Activated CD4-positive, alpha-beta T cell treated with anti-CD3 and anti-CD28 coated beads, Interleukin-2, amount 50 U/mL, for 16 hours (primary cell): ENCODE measurements at places on chromosomes 12 and 14.

DNA sequence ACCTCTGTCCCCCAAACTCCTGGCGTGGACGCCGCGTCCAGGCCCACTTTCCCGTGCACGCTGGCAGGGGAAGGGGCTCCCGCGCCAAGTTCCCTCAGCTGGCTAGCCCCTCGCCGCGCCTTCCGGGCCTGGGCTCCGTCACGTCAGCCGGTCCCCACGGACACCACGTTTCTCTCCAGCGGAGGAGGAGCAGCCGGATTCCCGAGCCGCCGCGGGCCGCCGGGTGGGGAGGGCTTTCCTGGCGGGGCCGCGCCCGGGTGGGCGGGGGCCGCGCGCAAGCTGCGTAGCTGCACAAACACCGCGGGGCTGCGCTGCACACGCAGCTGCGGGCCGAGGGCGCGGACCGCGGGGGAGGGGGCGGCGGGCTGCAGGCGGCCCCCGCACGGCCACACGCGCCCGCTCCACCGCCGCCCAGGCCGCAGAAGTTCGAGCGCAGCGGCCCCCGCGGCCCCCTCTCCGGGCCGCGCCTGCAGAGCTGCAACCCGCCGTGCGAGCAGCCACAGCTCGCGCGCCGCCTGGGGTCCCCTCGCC is 45.1 kb upstream of the PNMA1 start:
- no peak for DNase-seq

DNA sequence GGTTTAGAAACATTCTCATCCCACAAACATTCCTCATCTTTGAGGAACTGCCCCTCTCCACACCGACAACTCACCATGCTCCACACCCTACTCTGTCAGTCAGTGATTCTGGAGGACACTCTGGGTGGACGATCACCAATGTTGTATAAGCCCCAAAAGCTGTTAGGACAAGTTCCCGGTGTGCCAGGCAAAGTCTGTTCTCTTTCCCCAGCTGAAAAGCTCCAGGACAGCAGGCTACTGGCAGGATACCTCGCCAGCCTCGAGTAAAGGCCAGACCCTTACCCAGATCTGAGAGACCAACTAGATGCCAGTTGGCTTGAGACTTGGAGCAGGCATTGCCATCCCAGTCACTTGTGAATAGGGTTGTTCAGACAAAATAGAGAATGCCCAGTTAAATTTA is 12.0 kb downstream of the KRT5 start:
- no peak for DNase-seq

DNA sequence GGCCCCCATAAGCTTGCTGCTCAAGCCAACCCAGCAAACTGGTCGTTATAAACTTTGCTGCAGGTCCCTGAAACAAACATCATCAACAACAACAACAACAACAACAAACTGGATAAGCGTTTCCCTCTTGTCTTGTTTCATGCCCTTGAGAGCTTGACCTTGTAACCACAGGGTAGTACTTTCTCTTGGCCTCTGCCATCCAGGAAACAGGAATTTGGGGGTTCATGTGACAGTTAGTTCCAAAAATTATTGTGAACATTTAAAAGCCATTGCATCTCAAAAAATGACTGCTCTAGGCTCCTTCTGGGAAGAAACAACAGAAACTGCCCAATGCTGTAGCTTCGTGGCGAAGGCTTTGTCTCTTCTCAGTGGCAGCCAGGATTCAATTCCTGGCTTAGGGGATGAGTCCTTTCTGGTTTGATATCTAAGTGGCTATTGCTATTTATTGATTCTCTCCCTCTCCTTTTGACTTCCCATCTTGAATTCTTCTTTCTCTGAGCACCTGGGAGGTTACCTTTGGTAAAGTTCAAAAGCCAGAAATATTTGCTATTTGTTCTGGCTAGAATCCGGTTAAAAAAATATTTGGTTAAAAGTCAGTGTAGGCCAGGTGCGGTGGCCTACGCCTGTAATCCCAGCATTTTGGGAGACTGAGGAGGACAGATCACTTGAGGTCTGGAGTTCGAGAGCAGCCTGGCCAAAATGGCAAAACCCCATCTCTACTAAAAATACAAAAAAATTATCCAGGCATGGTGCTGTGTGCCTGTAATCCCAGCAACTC is 52.0 kb upstream of the CPM start:
- DNase-seq, result no peak

- no peak for DNase-seq
Measured at GRCh38 chr12:101115326-101115725, 94.7 kb downstream of the SLC5A8 start.

GRCh38 chr12:22536971-22537544 is 7.3 kb downstream of the C2CD5 start:
- no peak for DNase-seq

GRCh38 chr12:107135177-107135576 is 41.8 kb upstream of the CRY1 start:
- DNase-seq, result no peak

- no peak for DNase-seq
Measured at GRCh38 chr14:70350078-70350477, 9.4 kb downstream of the COX16 start.

- no peak for DNase-seq
Measured at GRCh38 chr12:39920222-39920621, 185.7 kb downstream of the SLC2A13 start.

DNA sequence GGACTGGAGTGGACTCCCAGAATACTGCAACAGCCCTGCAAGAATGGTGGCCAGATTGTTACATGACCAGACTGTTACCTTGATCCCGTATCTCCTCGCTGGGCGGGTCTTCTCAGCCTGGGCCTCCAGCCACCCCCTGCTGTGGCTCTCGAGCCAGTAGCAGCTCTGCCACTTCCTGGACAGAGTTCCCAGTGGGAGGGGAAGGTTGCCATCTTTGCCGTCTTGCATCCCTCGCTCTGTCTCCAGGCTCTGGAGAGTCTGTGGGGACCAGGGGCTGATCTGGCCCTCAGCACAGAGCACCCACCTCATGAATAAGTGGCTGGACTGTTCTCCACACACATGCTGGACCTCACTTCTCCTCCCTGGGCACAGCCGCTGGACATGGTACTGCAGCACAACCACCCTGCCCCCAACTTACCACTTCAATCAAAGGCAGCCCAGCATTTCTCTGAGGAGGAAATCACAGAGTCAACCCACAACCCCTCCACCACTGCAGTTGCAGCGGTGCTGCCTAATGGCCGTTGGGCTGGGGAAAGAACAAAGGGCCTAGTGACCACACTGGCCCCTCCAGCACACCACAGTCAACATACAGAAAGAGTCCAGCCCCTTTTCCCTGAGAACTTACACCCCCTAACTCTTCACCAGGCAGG is 6.9 kb upstream of the KLRF1 start:
- no peak for DNase-seq

- no peak for DNase-seq
Measured at GRCh38 chr14:38839694-38840365, 263.2 kb downstream of the SEC23A start.

- no peak for DNase-seq
Measured at GRCh38 chr12:69024907-69025306, 91.9 kb upstream of the CPM start.

DNA sequence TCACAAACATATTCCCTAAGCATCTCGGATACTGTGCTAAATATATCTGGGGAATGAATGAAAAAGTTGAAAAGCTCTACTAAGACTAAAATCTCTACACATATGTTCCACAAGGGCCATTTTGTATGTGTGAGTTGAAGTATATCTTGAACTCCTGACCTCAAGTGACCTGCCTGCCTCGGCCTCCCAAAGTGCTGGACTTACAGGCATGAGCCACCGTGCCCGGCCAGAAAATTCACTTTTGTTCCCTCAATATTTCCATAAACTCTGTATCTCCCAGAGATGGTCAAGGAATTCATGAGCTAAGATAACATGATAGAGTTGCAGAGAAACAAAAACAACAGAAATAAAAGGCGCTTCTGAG is 1.5 kb upstream of the TUBA1C start:
- DNase-seq, result no peak

- no peak for DNase-seq
Measured at GRCh38 chr12:89962648-89963047, 254.0 kb upstream of the ATP2B1 start.

DNA sequence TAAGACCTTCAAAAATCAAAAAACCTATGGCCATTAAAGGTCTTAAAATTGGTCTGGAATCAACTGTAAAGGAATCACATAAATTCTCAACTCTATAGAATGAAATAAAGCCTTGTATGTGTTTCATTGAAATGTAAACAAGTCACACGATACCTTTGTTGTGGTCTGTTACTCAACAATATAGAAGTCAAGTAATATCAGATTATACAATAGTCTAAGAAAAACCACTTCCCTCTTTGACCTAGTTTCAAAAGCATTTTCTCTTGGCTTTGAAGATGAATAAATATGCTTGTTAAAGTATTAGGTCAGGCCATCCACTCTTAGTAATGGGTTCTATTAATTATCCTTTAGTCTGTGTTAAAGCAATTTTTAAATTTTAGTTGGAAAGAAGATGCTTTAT is 79.8 kb upstream of the DIO2 start:
- no peak for DNase-seq

DNA sequence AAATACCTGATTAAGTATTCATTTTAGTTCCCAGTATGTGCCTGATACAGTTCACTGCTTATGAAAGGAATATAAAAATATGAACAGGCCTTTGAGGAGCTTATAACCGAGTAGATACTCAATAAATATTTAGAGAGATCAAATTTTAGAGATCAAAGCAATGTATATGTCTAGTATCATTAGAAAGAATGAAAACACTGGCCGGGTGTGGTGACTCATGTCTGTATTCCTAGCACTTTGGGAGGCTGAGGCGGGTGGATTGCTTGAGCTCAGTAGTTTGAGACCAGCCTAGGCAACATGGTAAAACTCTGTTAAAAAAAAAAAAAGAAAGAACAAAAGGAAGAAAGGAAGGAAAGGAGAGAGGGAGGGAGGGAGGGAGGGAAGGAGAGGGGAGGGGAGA is 113.2 kb upstream of the EEA1 start:
- DNase-seq, result no peak

DNA sequence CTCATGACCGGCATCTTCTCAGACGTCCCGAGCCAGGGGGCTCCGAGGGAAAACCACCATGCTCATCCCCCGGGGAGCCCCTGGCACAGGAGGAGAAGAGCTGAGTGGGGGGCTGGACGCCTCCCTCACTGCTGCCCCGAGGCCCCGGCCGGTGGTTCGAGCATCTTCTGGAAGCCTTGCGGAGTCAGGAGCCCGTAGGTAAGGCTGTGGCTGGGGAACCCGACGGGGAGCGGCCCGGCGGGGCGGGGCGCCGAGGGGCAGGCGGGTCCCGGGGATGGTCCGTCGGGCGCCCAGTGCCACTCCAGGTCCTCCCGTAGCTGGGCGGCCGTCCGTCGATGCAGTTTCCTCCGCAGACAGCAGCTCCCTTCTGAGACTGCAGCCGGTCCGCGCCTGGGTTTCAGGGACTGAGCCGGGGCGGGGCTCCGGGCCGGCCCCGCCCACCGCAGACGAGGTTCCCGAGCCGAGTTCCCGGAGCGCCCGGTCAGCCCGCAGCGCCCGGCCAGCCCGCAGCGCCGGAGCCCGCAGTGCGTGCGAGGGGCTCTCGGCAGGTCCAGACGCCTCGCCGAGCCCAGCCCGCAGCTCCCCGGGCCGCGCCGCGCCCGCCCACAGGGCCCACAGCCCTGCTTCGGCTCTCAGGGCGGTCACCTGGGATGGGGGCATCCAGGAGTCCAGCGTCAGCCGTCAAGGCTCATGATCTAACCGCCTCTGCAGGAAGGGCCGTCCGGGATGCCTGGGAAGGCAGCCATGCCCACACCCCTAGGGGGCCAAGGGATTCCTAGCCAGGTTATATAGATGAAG is at the start of gene PGF:
Gene PGF (minus strand): TSS at position 369 of the 798 bp plus-strand sequence. CDS start 355 bp downstream, at position 14.
- DNase-seq, result peak; percentile 14

- no peak for DNase-seq
Measured at GRCh38 chr12:51962737-51963136, 11.2 kb downstream of the ACVR1B start.

DNA sequence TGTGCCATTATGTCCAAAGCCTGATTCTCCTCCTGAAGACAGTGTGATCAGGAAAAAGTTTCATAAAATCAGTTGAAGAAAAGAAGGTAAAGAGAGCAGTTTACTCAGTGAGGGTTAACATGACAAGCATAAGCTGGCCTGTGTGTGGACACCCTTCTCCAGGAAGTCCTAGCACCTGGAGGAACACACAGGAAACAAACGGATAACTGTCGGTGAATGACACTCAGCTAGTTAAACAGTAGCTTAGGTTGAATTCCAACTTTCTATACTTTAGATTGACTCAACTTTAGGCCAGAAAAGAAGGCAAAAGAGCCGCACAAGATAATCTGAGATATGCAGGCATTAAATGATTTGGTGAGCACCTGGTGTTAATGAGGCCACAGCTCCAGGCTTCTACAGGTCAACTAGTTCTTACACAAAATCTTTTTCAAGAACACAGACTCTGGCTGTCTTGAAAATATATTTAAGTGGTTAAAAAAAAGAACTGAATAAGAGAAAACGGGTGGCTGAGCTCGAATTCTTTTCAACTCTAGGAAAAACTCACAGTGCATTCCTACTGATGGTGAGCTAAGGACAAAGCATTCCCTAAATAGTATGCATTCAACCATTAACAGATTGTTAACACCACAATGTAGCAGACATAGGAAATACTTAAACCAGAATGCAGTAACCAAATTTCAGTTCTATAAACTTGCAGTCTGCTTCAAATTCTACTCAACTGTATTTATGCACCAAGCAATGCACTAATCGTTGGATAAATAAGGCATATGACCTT is 56.9 kb upstream of the TSPAN8 start:
- DNase-seq, result no peak

DNA sequence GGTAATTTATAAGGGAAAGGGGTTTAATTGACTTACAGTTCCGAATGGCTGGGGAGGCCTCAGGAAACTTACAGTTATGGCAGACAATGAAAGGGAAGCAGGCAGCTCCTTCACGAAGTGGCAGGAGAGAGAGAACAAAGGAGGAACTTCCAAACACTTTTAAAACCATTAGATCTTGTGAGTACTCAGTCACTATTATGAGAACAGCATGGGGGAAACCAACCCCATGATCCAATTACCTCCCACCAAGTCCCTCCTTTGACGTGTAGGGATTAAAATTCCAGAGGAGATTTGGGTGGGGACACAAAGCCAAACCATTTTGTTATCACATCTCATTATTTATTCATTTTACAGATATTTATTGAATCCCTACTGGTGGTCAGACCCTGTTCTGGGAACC is 822.8 kb downstream of the GALC start:
- no peak for DNase-seq

- DNase-seq, result no peak
Measured at GRCh38 chr12:80954857-80955520, 17.3 kb upstream of the LIN7A start.

- no peak for DNase-seq
Measured at GRCh38 chr14:103023881-103024473, 33.4 kb downstream of the CDC42BPB start.

DNA sequence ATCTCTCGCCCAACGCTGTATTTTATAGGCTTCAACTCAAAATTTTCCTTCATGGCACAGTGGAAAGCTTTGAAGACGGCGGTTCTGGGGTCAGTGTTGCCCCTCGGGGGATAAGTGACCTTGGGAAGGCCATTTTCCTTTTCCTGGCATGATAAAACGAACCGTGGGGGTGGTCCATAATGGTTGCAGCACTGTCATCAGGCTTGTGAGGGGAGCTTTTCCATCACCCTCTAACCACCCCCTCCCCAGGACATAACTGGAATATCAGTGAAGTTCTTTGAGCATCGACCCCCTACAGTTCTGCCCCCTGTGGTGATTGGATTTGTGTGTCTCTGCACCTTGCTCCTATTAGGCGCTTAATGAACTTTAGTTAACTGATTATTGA is 16.0 kb downstream of the FOS start:
- no peak for DNase-seq

- DNase-seq, result peak; percentile 63
Measured at GRCh38 chr14:52553671-52554575, 1.3 kb downstream of the GPR137C start.
